ENCODE measurements at places on chromosomes 3 and 15.

- DNase-seq: no peak
These were observed 585.9 kb downstream of the DIPK2A start for GRCh38 chr3:144557515-144557914.

- DNase-seq: no peak
These were observed 124.8 kb upstream of the ABI3BP start for GRCh38 chr3:101117980-101118379.

GRCh38 chr3:30549600-30549999 is 56.8 kb upstream of the TGFBR2 start:
- peak; percentile 33 for DNase-seq

DNA sequence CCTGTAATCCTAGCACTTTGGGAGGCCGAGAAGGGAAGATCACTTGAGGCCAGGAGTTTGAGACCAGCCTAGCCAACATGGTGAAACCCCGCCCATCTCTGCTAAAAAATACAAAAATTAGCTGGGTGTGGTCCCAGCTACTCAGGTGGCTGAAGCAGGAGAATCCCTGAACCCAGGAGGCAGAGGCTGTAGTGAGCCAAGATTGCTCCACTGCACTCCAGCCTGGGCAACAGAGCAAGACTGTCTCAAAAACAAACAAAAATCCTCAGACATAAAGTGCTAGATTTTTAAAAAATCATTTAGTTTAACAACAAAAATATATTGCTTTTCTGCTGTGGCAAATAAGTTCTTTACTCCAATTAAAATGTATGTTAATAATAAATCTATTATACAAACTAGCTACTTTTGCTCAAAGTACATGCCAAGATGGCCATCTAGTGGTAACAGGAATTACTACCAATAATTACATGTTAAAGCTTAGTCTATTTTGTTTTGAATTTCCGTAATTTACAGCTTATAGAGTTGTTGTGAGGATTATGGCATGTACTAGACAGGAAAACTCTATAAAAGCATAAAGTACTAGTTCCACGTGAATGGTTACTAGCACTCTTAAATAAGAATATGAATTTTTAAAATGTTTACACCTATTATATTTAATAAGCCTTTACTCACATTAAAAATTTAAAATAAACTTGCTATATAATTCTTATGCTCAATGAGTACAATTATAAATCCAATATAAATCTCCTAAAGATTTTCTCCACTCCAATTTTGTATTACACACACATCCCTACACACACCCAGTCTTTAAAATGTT is 39.0 kb downstream of the GABPB1 start:
- peak; percentile 17 for DNase-seq

- DNase-seq: no peak
These were observed 124.0 kb downstream of the KCNH8 start for GRCh38 chr3:19272296-19272695.

GRCh38 chr3:74523811-74524210 is 90.6 kb downstream of the CNTN3 start:
- DNase-seq: no peak

DNA sequence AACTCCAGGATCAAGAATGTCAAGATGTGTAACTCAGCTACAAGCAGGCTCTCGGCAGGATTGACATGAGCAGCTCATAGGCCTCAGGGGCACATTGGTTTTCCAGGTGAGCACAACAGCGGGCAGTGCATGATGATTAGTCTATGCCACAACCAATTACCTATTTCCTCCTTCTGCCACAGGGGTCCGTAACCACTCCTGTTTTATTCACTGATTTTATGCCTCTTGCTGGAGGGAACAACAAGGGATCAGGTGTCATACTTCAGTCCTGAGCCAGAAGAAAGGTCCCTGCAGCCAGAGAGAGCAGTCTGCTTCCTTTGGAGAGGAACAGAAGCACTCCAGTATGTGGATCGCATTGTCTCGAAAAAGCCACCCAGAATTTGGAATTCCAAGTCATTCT is 35.1 kb upstream of the PTPRG start:
- no peak for DNase-seq

GRCh38 chr15:32885713-32886112 is 167.9 kb downstream of the GREM1 start:
- DNase-seq: no peak

- DNase-seq: no peak
These were observed 24.1 kb downstream of the WDR48 start for GRCh38 chr3:39075910-39076309.

DNA sequence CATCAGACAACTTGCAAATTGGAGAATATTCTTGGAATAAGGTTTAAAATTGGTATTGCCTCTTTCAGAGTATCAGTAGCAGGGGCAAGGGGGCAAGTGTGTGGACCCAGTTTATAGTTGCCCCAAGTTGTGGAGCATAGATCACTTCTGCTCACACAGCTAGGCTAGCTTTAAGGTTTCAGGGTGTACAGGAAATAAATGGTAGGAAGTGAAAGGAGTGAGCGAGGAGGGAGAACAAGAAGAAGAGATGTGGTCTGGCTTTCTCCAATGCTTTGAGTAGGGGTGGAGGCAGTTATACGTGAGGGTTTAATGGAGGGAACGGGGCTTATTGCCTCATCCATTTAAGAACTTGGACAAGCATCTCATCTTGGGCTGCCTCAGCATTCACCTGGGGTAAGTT is 290.0 kb upstream of the CFAP20DC start:
- DNase-seq: no peak

DNA sequence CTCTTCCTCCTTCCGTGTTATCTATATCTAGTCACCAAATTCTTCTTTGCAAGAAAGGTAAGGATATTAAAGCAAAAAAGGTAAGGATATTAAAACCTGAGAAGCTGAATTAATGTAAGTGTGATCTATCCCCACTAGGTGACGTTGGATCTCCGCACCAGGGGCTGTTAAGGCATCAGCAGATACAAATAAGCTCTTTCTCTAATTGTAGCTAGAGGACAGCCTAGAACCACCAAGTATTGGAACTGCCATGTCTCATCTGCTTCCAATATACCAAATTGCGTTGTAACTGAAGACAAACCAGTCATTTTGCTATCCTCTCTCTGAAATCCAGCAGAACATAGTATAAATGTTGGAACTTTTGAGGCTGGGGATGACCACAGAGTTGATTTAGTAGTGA is 471.2 kb upstream of the TGFBR2 start:
- no peak for DNase-seq

- DNase-seq: no peak
These were observed 29.7 kb downstream of the MECOM start for GRCh38 chr3:169633789-169634188.

GRCh38 chr3:127820221-127820825 is 2.0 kb downstream of the MGLL start:
- peak; percentile 43 for DNase-seq

- no peak for DNase-seq
These were observed 133.7 kb upstream of the MB21D2 start for GRCh38 chr3:193051314-193051713.

- DNase-seq: peak; percentile 87
These were observed 33.7 kb downstream of the VIPR1 start for GRCh38 chr3:42535981-42536784.

- no peak for DNase-seq
These were observed 33.2 kb downstream of the ADAMTS17 start for GRCh38 chr15:100308608-100309007.

- no peak for DNase-seq
These were observed 4.6 kb upstream of the ANKRD63 start for GRCh38 chr15:40287505-40287904.

DNA sequence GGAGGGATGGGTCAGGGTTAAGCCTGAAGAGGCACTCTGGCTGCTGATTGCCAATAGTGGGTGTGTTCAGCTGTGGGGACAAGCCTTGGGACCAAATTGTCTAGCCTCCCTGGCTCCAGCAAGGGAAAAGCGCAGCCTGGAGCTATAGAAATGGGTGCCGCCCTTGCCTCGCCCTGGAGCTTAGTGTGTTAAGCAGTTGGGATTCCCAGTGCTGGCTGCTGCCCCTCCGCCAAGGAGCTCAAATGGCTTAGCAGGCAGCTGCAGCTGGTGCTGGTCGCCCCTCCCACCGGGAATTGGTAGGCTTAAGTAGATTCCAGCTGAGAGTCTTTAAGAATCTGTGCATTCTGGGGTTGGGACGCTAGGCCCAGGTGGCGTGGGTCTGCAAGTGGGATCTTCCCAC is 662.9 kb upstream of the TBL1XR1 start:
- DNase-seq: no peak

DNA sequence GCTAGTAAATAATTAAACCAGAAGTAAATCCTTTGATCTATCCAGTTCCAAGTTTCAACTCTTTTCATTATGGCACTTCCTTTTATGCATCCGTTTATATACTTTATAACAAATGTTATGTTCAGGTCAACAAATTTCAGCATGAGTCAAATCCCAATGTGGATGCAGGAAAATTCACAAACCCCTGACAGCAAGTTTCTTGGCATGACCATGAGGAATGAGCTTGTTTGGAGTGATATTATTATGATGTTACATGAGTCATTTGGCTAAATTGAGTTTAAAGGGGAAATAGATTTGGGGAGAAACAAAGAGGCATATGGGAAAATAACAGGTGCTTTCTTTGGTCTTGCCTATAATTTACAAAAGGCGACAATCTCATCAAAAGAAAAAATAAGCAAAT is 32.1 kb upstream of the KCNMB2 start:
- DNase-seq: no peak

DNA sequence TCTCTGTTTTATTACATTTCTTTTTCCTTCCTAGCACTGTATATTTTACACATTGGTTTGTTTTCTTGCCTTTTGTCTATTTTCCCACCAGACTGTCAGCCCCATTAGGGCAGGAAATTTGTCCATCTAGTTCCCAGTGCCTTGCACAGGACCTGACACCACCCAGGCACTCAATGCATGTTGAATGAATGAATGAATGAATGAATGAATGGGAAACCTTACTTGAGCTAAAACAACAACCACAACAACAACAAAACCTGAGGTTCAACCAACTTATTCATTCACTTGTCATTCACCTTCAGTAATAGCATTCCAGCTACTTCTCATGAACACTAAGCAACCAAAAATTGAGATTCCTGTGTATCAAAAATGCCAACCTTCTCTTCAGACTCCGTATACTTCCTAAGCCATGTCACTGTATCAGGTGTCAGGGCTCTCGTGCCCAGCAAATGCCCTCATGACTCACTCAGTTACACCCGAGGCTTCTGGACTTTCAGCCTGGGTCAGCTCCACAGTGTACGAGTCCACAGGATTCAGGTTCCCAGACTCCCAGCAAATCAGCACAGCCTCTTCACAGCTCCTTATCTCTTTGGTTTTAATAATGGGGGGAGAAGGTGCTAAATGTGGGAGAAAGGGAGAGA is 37.3 kb downstream of the FSD2 start:
- DNase-seq: no peak

- DNase-seq: no peak
These were observed 3.4 kb upstream of the POLG start for GRCh38 chr15:89338036-89338435.

GRCh38 chr15:59260090-59260489 is 53.4 kb downstream of the LDHAL6B start:
- no peak for DNase-seq

GRCh38 chr3:162718697-162719096 is 1222.1 kb downstream of the OTOL1 start:
- no peak for DNase-seq

DNA sequence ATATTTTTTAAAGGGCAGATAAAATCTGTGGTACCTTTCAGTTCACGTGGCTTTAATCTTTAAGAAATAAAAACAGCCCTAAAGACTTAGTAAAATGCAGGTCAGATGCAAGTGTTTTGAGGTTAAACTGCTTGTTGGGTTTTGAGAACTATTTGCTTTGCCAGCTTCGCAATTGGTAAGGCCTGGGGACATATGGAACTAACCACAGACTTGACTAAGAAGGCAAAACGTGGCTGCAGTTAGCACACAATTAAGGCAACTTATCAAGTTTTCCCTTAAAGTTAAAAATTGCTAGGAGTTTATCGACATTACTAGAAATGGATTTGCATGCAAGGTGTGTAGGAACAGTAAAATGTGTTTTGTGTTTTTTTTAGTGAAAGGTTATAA is 206.9 kb downstream of the ZNF385D start:
- DNase-seq: no peak

- no peak for DNase-seq
These were observed 975 bp upstream of the FOXP1 start for GRCh38 chr3:71584394-71585011.

DNA sequence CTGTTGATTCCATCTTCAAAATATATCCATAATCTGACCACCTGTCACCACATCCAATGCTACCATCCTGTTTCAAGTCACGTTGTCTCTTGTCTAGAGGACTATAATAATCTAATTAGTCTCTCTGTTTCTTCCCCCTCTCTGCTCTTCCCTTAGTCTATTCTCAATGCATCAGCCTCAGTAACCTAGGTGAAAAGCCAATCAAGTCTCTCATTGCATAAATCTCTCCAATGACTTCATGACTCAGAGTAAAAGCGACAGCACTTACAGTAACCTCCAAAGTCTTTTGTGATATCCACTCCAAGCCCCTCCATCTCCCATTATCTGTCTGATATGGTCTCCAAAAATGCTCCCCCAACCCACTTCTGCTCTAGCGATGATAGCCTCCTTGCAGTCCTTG is 7.2 kb downstream of the UBA3 start:
- no peak for DNase-seq

GRCh38 chr15:70062321-70062956 is 35.3 kb downstream of the TLE3 start:
- DNase-seq: peak; percentile 54

GRCh38 chr3:156620260-156620659 is 54.1 kb upstream of the TIPARP start:
- DNase-seq: no peak

GRCh38 chr3:73883497-73883896 is 258.8 kb upstream of the PDZRN3 start:
- DNase-seq: no peak

GRCh38 chr3:52939600-52939999 is 42.3 kb upstream of the STIMATE start:
- DNase-seq: no peak

DNA sequence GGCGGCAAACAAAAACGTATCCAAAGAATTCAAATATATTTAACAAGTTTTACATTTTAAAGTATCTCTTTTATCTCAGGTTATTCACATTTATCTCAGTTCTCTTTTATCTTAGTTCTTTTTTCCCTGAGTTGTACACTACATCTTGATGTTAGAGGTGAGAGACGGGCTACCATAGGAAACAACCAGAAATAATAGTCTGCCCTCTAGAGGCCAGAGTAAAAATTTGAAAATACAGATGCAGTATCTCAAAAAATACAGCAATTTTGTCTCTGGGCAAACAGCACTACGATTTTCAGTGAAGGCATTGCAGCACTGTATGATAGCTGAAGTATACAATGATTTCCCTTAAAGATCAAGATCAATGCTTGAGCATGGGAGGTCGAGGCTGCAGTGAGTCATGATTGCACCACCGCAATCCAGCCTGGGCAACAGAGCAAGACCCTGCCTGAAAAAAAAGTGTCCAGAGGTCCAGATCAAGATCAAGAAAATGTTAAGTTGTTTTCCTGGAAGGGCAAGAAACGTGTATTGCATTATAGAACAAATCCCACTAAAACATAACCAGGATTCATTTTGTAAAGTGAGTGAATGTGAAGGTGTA is 82.6 kb upstream of the ATP11B start:
- DNase-seq: peak; percentile 48

- DNase-seq: no peak
These were observed 28.1 kb downstream of the ITGB5 start for GRCh38 chr3:124859025-124859424.
